Eye (tissue), 1 donor: ENCODE measurements at places on chromosomes 5 and 9.

GRCh38 chr9:95017661-95018060 lies 291.2 kb downstream of the AOPEP start:
- DNase-seq = no peak

DNA sequence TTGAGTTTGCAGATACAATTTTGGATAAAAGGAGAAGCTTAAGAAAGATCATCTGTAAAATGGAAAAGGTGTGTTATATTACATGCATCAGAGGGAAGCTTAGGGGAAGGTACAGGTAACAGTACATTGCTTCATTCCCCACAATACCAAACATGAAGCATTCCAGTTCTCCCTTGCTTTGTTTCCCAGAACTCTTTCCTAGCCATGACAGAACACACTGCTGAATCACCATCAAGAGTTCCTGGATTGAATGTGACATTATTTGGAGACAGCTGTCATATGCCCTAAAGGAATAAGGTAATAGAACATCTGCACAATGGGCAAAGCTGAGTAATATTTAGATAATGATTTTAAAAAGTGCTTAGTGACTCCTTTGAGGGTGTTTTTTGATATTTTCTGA lies 303.5 kb upstream of the ST8SIA4 start:
- DNase-seq = no peak

GRCh38 chr5:131264451-131265099 lies 722 bp downstream of the CDC42SE2 start:
- no peak for DNase-seq

- peak; percentile 80 for DNase-seq
Observed at GRCh38 chr5:176629853-176630680, at the start of the genes EIF4E1B and SNCB. TSS of gene EIF4E1B (plus strand) at chr5:176630675. CDS start at chr5:176642788, 12,113 bp downstream. TSS of gene SNCB (minus strand) at chr5:176630534. CDS start at chr5:176629654, 880 bp downstream.

- no peak for DNase-seq
Observed at GRCh38 chr5:172762214-172763119, 8.5 kb downstream of the DUSP1 start.
